NCI-H2029 treated with DMSO at 0.1 percent for 48 hours (cell line): ENCODE measurements at places on chromosomes 12 and 14.
A peak's percentile ranks its signal among the peaks of the same experiment; 100 is the strongest.

GRCh38 chr12:74456431-74456830 is 81.2 kb upstream of the ATXN7L3B start:
- no peak for DNase-seq

DNA sequence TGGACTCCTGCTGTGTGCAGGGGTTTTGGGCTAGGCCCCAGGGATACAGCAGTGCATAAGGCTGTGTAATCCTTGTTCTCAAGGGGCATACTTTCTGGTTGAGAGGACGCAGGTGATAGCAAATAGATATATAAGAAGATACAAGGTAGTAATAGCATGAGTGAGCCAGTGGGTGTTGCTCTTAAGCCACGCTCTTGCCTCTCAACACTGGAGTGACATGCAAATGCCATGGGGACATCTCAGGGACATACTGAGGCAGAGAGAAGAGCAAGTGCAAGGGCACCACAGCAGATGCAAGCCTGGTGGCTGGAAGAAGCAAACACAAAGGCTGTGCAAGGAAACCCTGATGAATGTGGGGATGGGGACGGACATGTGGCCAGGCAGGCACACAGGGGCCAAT is 223.3 kb downstream of the CHST11 start:
- no peak for DNase-seq

DNA sequence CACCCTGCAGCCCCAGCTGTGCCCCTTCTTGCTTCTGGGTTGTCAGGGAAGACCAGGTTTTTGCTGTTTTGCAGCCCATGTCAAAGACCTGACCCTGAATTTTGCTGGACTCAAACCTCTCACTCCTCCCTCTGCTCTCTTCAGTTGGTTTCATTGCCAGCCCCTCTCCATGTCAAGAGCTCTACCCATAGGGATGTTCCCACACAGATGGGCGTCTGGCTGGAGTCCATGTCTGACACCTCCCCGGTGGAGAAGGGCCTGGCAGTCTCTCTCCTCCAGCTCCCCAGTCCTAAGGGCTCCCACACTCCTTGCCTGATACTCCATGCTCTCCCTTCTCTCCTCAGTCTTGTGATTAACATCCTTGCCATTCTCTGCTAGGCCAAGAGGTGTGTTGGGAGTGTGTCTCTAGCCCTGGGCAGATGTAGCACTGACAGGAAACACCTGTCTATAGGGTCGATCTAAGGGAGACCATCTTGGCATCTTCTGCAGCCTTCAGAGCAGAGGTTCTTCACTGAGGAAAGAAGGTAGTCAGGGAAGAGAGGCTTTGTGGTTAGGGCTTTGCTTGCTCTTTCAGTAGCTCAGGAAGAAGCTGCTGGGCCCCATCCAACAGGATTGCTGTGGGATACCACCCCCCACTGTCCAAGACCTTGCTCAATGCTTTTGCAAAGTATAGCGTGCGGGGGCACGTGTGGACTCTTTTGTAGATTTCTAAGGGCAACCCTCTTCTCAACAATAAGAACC is 4.7 kb downstream of the ASIC1 start:
- no peak for DNase-seq

DNA sequence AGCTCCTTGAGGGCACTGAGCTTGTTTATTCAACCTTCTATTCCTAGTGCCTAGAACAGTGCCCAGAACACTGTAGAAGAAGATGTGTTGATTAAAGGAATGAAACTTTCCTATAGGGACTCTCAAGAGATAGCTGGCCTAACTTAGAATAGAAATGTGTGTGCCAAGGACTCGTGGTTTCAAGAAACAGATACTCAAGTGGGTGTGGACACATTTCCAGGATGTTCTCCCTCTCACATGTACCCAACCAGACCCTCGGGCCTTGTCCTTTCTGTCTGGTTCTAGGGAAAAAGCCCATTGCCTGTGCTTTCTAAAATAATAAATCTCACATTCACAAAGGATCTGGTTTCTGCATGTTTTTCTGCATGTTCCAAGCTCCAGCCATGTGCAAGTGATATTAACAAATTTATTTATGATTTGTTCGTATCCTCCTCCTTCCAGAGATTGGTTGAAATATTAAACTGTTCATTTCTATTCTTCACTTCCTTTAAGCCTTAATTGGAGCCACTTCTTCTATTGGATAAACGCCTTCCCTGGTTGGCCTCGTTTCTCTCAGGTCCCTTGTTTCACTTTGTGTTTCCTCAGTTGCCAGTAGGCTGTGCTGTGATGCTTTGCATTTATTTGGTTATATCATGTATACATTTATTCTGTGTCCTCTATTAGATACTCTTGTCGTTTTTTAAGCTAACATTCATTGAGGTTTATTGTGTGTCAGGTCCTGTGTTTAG is 89.8 kb downstream of the CRADD start:
- DNase-seq, result no peak

- DNase-seq, result peak; percentile 15
Observed at GRCh38 chr12:96046543-96047228, 11.3 kb upstream of the LTA4H start.

- no peak for DNase-seq
Observed at GRCh38 chr12:111437816-111438454, 32.2 kb downstream of the SH2B3 start.

GRCh38 chr14:50829489-50830043 is 1.4 kb downstream of the NIN start:
- no peak for DNase-seq

- DNase-seq, result no peak
Observed at GRCh38 chr14:77681196-77682157, 26.3 kb downstream of the ALKBH1 start.

- no peak for DNase-seq
Observed at GRCh38 chr14:56173365-56173922, 55.2 kb downstream of the PELI2 start.

- no peak for DNase-seq
Observed at GRCh38 chr14:22715186-22715812, 51.2 kb upstream of the OXA1L start.

DNA sequence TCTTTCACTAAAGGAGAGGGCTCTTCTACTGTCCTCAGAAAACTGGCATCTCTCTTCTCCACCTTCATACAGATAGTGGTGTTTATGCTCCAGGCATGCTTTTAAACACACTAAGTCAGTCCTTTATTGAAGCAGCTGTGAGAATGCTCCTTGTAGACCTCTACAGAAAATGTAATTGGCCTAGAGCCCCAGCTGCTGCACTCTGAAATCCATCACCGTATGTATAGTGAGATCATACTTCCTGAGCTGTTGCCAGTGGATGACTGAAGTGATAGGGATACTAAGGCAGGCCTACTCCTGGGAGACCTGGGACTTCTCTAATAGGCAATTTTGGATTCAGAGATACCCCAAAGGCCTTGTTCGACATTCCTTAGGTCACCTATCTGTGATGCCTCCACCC is 535.4 kb downstream of the RPS29 start:
- no peak for DNase-seq

- DNase-seq, result peak; percentile 37
Observed at GRCh38 chr12:10214136-10214894, 1.6 kb downstream of the GABARAPL1 start.

DNA sequence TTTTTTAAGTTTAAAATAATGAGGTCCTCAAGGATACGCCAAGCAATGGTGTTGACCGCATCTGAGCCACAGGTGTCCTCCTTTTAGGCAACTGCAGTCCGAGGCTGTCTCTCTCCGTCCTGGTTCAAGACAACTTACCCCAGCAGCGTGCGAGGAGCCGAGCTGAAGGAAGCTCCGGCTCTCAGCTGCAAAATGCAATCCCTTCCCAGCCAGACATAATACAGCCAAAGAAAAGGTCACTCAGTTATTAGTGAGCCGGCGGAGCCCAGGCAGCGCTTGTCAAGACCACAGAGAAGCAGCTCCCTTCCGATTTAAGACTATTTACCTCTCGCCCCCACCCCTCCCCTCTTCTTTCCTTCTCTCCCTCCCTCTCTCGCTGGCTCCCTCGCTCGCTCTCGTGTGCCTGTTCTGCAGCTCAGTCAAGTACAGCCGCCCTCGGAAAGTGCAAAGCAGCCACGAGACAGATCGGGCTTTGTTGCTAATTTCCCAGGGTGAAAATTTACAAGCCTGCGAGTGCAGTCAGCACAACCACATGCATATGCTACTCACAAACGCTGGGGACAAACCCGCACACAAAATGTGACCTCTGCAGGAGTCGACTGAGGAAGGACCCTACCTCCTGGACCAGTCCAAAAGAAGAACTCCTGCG is 363 bp upstream of the LMO3 start:
- peak; percentile 67 for DNase-seq

- no peak for DNase-seq
Observed at GRCh38 chr14:103624860-103625259, 4.2 kb upstream of the KLC1 start.

GRCh38 chr12:131754184-131754583 is 43.3 kb downstream of the SFSWAP start:
- no peak for DNase-seq

DNA sequence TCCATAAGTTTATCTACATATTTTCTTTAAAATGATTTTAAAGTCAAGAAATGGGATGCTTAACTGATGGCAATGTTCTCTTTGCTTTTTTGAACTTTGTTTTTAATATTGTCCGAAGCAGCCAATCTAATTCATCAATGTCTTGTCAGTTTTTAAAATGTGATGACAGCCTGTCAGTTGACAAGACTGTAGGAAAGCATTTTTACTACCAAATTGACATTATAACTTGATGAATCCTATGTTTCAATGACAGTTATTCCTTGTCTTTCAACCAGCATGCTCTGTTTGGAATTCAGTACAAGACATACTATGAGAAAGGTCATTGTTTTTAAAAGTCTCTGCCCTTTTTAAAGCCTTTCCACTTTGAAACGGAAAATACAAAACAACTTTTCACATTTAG is 1073.2 kb downstream of the TMTC2 start:
- no peak for DNase-seq

GRCh38 chr12:121085506-121086353 is 46.7 kb upstream of the OASL start:
- no peak for DNase-seq

GRCh38 chr12:31205054-31205453 is 120.9 kb downstream of the SINHCAF start:
- no peak for DNase-seq

DNA sequence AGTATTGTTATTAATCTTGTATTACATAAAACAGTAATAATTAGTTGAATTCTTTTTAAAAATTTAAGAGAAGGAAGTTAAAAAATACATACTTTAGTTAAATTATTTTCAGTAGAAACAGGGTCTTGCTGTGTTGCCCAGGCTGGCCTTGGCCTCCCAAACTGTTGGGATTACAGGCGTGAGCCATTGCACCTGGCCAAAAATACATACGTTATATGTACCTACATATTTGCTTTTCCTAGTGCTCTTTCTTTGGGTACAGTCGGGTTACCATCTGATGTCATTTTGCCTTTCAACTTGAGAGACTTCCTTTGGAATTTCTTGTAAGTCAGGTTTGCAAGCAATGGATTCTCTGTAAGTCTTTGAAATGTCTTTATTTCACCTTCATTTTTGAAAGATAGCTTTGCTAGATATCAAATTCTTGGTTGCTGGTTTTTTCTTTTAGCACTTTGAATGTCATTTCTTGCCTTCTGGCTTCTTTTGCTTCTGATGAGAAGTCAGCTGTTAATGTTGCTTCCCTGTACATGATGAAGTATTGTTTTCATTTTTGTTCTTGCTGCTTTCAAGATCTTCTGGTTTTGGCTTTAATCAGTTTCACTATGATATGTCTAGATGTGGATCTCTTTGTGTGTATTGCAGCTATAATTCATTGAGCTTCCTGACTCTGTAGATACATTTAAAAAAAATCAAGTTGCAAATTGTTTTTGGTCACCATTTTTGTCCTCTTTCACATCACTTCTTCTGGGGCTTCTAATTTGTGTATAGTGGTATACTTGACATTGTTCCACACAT is 84.4 kb downstream of the SPATS2 start:
- no peak for DNase-seq

- DNase-seq, result no peak
Observed at GRCh38 chr12:203462-204260, 10.3 kb downstream of the SLC6A12 start.
